Activated CD4-positive, alpha-beta T cell treated with anti-CD3 and anti-CD28 coated beads, Interleukin-2, amount 50 U/mL, for 24 hours (primary cell): ENCODE measurements at places on chromosomes 13 and 19.

GRCh38 chr13:69461397-69461796, 646.2 kb upstream of the ATXN8OS start:
- DNase-seq: no peak

DNA sequence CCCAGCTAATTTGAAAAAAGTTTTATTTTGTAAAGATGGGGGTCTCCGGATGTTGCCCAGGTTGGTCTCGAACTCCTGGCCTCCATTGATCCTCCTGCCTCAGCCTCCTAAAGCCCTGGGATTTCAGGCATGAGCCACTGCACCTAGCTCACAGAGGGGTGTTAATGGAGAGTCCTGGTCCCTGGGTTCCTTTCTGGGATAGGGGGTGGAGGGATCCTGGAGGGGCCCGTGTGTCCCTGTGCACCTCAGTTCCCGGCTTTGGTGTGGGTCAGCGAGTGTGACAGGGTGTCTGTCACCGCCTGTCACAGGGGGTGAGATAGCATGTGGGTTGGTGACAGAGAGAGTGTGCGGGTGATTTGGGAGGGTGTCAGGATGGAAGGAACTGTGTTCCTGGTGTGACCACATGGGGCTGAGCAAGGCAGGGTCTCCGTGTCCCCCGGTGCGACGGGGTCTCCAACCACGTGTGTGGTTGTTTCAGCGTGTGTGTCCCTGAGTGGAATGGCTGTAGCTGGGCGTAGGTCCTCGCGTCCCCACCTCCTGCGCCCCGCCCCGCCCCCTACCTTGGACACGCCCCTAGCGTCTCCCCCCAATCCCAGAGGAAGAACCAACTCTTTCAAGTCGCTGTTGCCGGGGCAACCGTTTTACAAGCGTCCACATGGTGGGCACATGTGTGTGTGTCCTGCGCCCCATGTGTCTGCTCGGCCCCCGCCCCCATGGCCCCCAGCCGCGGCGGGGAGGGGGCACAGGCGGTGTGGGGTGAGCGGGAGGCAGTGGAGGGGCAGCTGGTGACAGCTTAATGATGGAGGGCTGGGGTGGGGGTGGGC, 2.9 kb upstream of the NRTN start:
- no peak for DNase-seq

DNA sequence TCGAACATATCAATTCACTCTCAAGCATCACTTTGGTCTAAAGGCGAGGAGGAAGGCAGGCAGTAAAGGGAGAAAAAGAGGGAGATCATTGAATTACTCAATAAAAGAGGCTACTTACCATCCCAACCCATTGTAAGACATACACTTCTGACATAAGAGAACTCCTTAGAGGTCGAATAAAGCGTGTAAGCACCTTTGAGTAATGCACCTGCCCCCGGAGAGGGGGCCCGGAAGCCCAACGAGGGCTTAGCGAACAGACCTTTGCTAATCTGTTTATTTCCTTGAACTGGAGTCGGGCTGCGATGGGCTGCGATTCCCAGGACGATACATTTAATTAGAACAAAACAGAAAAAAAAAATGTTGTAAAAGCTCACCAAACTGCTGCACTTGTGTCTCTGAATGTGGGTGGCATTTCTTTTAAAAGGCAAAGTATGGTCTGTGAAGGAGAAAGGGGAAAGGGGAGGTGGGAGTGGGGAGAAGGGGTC, 3.0 kb downstream of the ZC3H4 start:
- no peak for DNase-seq

- no peak for DNase-seq
Observed at GRCh38 chr19:53507523-53508442, 30.2 kb upstream of the ZNF331 start.

DNA sequence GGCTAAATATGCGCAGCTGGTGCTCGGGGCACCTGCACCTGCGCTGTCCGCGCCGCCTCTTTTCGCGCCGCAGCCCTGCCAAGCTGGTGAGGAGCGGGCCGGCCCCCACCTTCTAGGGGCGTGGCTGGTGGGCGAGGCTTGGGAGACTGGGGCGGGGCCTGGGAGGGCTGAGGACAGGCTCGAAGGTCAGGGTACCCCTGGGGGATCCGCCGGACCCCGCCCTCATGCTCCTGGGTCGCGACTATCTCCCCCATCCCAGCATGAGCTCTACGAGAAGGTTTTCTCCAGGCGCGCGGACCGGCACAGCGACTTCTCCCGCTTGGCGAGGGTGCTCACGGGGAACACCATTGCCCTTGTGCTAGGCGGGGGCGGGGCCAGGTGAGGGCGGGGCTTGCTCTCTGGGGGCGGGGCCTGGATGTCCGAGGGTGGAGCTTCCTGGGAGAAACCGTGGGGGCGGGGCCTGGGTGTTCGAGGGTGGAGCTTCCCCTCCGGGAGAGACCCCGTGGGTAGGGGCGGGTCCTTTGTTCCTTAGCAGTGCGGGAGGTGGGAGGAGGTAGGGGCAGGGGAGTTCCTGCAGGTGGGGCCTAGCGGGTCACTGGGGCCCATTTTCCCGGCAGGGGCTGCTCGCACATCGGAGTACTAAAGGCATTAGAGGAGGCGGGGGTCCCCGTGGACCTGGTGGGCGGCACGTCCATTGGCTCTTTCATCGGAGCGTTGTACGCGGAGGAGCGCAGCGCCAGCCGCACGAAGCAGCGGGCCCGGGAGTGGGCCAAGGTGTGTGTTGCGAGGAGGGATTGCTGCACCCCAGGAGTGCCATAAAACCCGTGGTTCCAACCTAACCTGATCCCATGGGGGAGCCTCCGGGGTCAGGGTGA, 19.7 kb downstream of the PNPLA6 start:
- DNase-seq: no peak

DNA sequence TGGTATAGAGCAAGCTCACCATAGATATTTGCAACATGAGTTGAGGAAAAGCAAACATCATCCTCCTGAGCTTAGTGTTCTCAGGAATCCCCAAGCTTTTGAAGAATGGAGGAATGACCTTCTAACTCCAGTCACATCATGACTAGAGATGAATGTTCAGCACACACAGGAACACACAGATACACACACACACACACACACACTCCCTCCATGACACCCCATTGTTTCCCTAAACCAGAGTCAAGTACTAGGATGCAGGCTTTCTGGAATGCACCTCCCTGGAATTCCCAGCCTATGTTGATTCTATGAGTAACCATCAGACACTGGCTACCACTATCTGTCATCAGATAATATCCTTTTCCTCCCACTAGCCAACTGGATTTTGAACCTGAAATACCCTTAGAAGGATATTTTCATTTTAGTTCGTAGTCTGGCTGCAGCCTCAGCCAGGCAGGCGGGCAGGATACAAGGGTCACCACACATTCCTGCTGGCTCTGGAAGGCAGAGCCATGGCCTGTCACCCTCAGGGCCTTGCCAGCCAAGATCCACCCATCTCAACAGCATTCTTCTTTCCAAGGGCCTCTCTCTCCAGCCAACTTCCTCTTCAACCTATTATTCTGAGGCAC, 162.4 kb downstream of the FOXO1 start:
- no peak for DNase-seq

- DNase-seq: no peak
Observed at GRCh38 chr13:59780058-59780457, 383.7 kb downstream of the DIAPH3 start.

GRCh38 chr13:77919246-77919920, 752 bp upstream of the EDNRB start:
- no peak for DNase-seq

DNA sequence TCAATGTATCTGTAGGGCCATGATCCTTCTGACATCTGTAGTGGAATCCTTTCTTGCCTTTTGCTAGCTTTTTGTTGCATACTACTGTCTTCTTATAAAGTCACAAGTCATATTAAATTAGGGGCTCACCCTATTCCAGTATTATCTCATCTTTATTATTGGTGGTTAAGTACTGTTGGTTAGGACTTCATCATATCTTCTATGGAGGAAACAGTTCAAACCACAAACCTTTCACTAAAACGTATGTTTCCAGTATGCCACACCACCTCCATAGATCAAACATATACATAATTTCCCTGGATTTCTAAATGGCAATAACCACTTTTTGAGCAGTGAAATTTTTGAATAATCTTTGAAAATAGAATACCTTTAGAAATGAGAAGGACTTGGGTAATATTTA, 62.8 kb upstream of the PCDH9 start:
- DNase-seq: no peak

GRCh38 chr13:106367361-106367971, 168.0 kb downstream of the EFNB2 start:
- no peak for DNase-seq

DNA sequence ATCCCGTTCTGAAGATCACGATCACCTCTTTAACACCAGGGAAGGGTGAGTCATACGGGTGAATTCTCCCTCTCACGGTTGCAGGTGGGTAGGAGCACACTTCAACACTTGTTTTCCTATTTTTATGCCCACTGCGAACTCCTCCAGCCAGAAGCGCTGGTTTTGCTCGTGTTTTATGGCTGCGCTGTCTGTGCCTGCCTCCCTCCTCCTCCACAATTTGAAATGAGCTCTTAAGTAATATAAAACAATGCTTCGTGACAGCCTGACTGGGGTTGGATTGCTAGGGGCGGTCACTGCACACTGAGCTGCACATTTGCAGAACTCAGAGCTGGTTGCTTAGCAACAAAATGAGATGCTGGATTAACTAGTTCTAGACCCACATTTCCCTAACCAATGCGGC, 12.9 kb downstream of the CCDC70 start:
- DNase-seq: no peak

DNA sequence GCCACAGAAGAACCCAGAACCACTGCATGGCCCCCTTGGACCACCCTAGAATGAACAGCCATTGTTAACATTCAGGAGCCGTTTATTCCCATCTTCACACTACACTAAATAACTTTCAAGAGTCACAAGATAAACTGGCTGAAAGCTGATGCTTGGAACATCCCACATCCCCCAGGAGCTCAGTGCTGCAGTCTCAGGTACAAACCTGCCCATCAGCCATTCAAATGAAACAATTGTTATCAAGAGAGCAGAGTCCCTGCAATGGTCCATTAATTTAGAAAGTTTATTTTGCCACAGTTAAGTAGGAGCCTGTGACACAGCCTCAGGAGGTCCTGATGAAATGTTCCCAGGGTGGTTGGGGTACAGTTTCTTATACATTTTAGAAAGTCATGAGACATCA, 123.8 kb upstream of the ZNF91 start:
- no peak for DNase-seq

GRCh38 chr13:50914848-50915247, 5.3 kb downstream of the RNASEH2B start:
- no peak for DNase-seq

- peak; percentile 48 for DNase-seq
Observed at GRCh38 chr19:5987077-5987818, 9.3 kb upstream of the RANBP3 start.

GRCh38 chr19:17762505-17763229, 11.4 kb downstream of the FCHO1 start:
- no peak for DNase-seq

- no peak for DNase-seq
Observed at GRCh38 chr19:55209693-55210472, 582 bp upstream of the PTPRH start.

GRCh38 chr13:102097708-102098107, 304.1 kb downstream of the FGF14 start:
- no peak for DNase-seq

DNA sequence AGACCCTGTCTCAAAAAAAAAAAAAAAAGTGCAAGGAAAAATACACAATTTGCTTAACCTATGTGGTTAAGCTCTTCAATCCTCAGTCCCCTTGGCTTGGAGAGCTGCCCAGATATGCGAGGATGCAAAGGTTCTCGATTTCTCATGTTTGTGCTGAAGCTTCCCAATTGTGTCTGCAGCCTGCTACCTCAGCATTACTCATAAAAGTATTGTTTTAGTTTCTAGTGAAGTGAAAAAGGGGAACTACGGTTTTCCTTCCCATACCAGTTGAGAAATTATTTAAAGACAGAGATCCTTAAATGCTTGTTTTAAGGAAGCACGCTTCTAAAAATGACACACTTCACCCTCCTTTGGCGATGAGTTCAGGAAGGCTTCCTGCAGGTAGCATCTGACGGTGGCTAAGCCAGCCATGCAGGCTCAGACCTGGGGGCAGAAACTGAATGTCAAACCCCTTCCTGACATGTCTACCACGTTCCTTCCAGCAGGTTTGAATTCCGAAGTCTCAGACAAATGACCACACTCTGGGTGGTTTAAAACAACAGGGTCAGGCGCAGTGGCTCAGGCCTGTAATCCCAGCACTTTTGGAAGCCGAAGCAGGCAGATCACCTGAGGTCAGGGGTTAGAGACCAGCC, 47.9 kb downstream of the RUBCNL start:
- no peak for DNase-seq

DNA sequence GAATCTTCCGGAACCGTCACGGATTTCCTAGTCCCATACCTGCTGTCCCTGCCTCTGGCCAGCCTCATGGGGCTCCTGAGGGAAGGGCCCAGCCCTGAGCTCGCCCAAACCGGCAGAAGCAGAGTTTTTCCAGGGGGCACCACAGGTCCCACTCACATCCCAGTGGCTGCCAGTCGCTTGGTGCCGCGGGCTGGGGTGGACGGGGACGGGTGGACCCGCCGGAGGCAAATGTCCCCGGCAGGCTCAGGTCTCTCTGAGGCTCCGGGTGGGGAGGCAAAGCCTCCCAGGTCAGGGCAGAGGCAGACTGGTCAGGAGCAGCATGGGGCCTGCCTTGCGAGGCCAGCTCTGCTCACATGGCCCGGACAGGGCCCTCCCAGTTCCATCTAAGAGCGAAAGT, 24.8 kb downstream of the ADPRHL1 start:
- DNase-seq: no peak

DNA sequence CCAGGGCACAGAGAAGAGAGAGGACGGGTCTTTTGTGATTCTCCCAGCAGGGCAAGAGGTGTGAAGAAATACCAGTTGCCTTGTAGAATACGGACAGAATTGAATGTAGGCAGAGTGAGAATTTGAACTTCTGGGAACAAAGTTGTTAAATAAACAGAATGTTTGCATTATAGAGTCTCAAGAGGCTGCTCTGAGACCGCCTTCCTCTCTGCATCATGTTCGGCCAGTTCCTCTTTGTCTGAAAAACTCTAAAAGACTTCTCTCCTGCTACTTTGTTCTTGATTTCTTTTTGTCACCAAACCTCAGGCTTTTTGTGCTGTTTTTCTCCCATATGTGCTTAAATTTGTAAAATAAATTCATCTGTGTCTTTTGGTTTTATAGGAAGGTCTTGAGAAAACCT, 256.4 kb downstream of the DLEU7 start:
- DNase-seq: no peak

DNA sequence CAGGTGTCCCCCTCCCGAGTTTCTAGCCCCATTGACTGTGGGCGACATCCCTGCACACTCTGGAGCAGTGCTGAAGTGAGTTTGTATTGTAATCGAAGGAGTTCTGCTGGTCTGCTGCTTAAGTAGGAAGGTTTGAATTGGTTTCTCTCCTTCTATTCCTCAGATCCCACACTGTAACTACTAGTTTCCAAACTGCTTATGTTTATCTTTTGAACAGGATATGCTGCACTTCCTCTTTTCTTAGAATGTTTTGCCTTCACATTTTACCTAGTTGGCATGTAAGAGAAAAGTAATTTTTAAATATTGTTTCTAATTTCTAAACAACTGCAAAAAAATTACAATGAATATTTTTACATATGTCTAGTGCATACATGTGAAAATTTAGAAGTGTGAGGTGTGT, 511.8 kb downstream of the KLF12 start:
- no peak for DNase-seq

GRCh38 chr13:47843005-47843404, 158.1 kb downstream of the SUCLA2 start:
- no peak for DNase-seq

GRCh38 chr19:17303940-17304267, 679 bp upstream of the ABHD8 start:
- no peak for DNase-seq

GRCh38 chr13:31328549-31329235, 128.9 kb downstream of the B3GLCT start:
- no peak for DNase-seq

GRCh38 chr13:106488076-106488475, 47.4 kb downstream of the EFNB2 start:
- no peak for DNase-seq
